ENCODE measurements at places on chromosomes 1 and 21.
A peak's percentile ranks its signal among the peaks of the same experiment; 100 is the strongest.

GRCh38 chr1:21605012-21605715 lies 64.0 kb downstream of the RAP1GAP start:
- no peak for DNase-seq

GRCh38 chr1:147808025-147808424 lies 47.6 kb upstream of the GJA5 start:
- no peak for DNase-seq

DNA sequence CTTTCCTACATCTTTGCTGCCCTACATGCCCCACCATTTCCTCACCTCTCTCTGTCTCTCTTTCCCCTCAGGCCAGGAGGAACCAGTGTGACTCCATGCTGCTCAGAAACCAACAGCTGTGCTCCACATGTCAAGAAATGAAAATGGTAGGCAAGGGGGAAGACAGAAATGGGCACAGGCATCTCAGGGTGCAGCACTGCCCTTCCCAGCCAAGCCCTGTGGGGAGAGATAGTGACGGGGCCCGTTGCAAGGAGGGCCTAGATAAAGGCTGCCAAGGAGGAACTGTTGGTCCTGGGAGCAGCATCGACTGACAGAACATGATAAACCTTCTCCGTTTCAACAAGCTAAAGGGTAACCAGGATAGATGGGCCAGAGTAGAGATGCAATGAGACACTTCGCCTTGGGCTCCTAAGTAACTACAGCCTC lies 12.5 kb upstream of the PIGC start:
- DNase-seq: no peak

DNA sequence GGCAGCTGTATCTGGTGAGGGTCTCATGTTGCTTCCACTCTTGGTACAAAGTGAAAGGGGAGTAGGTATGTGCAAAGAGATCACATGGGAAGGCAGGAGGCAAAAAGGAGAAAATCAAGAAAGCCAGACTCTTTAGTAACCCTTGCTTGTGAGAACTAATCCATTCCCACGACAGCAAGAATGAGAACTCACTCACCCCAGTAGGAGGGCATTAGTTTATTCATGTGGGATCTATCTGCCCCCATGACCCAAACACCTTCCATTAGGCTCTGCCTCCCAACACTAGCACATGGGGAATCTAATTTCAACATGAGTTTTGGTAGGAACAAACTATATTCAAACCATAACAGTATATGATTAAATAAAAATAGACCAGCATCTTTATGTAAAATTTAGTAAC lies 57.6 kb downstream of the ZNHIT6 start:
- DNase-seq: no peak

DNA sequence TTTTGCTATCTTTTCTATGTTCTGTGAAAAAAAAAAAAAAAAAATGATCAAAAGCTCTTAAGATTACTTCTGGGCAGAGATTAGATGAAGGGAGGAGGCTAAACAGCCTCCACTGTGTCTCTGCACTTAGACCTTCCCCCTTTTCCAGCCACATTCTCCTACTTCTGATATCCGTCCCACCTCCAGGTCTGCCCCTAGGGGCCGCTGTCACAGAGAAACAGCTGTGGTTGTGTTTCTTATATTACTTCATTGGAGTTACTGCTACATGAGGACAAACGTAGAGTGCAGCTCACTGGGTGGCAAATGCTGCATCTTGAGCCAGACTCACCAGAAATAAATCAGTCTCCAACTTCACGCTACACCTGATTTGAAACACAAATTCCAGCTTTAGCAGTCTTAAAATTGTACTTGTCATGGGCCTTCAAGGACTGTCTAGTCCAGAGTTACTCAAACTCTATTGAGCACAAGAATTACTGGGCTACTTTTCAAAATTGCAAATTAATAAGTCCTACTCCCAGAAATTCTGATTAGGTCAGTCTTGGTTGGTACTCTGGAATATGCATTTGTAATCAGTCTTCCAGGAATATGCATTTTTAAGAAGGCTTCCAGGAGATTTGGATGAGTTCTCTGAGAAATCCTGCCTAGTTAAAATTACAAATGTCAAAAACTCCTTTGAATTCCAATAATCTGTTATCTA lies 125.2 kb upstream of the PTBP2 start:
- DNase-seq: no peak

- DNase-seq: no peak
Observed at GRCh38 chr1:192489748-192490147, 85.8 kb upstream of the RGS1 start.

- no peak for DNase-seq
Observed at GRCh38 chr1:248798791-248799190, 26.9 kb downstream of the SH3BP5L start.

GRCh38 chr1:85330711-85331290 lies 54.4 kb upstream of the BCL10 start:
- no peak for DNase-seq

GRCh38 chr1:219660666-219661463 lies 48.0 kb upstream of the ZC3H11B start:
- DNase-seq: peak; percentile 44

DNA sequence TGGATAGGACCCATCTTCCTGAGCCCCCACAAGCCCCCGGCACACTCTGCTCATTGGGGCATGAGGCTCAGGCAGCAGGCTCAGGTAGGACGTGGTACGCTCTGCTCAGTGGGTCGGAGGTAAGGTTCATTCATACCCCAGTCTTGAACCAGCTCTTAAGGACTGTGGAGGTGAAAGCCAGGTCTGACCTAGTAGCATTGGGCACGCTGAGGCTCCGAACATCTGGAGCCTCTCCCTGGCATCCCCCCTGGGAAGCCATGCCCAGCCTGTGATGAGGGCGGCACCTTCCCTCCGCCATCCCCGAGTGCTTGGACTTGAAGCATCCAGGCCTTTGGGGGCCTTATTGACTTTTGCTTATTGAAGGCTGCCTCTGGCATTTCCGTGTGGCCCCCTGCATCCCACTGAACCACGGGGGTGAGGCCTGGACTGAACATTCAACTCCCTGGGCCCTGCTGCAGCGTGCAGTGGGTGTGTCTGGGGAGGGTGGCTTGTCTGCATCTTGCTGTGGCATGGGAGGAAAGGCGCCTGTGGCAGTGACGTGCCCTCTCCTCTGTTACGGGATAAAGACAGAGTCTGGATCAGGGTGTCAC lies 50.0 kb downstream of the FAAP20 start:
- DNase-seq: no peak

DNA sequence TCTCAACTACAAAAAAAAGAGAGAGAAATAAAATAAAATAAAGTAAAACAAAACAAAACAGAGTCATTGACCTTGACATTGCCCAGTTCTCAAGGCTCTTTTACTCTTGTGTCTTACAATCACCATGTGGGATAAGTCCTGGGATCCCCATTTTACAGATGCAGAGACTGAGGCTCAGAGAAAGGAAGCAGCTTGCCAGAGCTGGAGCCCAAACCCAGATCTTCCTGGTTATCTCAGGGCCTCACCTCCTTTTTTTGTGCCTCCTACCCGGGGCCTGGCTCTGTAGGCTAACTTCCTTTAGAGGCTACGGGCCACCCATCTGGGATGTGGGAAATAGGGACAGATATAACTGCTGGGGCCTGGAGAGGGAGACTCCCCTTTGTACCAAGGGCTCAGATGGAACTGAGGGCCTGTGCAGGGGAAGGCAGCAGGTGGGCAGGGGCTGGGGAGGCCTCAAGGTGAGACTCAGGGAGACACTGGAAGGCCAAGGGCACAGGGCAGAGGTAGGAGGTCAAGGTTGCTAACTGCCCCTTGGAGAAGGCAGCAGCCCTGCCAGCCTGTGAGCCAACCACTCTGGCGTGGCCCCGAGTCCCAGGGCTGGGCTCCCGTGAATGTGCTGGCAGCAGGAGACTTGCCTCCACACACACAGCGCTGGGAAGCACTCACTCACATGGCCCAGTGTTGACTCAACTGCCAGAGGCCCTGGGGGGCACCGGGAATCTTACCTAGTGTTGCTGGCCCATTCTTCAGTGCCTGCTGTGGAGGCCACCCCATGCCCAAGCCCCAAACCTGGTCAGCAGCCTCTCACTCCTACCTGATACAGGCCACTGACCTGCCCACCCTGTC lies 6.5 kb upstream of the ECE1 start:
- no peak for DNase-seq

- no peak for DNase-seq
Observed at GRCh38 chr1:147669469-147670318, 630 bp downstream of the ACP6 start.

Measured in D721Med (cell line).